ENCODE measurements at places on chromosomes 6 and 20.

- no peak for DNase-seq
Measured at GRCh38 chr20:59024111-59024530, 4.9 kb downstream of the TUBB1 start.

- no peak for DNase-seq
Measured at GRCh38 chr6:164216368-164216767, 801.9 kb downstream of the QKI start.

DNA sequence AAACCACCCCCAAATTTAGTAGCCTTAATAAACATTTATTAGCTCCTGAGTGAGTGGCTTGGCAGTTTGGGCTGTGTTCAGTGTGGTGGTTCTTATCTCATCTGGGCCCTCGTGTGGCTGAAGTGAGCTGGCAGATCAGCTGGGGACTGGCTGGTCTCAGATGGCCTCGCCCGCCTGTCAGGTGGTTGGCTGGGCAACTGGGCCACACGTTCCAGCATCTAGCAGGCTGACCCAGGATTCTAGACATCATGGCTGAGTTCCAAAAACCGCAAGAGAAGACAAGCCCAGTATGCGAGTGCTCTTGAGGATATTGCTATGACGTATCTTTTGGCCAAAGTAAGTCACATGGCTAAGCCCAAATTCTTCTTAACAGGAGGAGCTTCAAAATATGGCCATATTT is 28.9 kb downstream of the EIF2S2 start:
- peak; percentile 89 for DNase-seq

GRCh38 chr6:11978169-11978987 is 33.7 kb upstream of the HIVEP1 start:
- DNase-seq: no peak

DNA sequence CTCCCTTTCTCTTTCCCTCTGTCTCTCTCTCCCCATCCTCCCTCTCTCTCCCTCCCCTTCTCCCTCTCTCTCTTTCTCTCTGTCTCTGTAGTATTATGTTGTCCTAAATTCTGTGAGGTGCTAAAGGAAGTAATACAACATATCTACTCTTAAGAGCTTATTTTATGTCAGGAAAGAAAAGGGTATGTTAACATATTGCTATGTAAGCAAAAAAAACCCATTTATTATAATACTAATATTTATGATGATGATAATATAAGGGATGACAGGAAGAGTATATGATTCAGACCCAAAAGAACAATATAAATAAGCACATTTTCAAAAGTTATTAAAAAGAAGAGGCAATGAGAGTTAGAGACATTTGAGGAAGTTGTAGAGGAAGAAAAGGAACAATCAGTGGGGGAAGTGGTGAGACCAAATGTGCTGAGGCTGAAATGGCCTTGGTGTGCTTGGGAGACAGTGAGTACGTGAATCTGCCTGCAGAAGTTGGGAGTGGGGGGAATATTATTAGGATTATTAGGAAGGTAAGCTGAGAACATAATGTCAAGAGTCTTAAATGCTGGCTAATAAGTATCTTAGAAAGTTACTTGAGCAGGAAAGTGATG is 303.6 kb upstream of the FERMT1 start:
- no peak for DNase-seq

GRCh38 chr20:16692442-16692841 is 37.4 kb upstream of the SNRPB2 start:
- no peak for DNase-seq

GRCh38 chr20:10611357-10611756 is 62.4 kb downstream of the JAG1 start:
- peak; percentile 51 for DNase-seq

GRCh38 chr6:7080311-7080710 is 27.4 kb upstream of the RREB1 start:
- DNase-seq: no peak

DNA sequence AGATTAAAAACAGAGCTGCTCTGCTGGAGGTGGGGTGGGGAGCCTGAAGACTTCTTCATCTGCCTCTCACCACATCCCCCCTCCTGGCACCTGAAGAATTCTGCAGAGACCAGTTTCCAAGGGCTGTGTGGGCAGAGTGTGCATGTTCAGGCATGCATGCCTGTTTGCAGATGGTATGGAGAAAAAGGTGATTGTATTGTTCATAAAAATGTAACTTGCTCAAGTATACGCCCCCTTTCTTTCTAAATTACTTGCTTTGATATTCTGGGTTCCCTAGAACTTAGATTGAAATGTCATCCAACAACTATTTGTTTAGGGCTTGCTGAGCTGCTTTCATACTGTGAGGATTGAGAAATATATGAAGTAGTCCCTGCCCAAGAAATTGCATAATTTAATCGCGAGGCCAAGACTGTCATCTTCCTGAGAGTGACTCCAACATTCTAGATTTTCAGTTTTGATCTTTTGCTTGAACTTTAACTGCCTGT is 83.6 kb downstream of the LCA5 start:
- DNase-seq: peak; percentile 32

- DNase-seq: no peak
Measured at GRCh38 chr6:166500246-166500645, 86.2 kb downstream of the RAMACL start.

- DNase-seq: no peak
Measured at GRCh38 chr6:1535295-1535694, 74.4 kb upstream of the FOXC1 start.

GRCh38 chr20:5880326-5880725 is 70.0 kb downstream of the TRMT6 start:
- no peak for DNase-seq

DNA sequence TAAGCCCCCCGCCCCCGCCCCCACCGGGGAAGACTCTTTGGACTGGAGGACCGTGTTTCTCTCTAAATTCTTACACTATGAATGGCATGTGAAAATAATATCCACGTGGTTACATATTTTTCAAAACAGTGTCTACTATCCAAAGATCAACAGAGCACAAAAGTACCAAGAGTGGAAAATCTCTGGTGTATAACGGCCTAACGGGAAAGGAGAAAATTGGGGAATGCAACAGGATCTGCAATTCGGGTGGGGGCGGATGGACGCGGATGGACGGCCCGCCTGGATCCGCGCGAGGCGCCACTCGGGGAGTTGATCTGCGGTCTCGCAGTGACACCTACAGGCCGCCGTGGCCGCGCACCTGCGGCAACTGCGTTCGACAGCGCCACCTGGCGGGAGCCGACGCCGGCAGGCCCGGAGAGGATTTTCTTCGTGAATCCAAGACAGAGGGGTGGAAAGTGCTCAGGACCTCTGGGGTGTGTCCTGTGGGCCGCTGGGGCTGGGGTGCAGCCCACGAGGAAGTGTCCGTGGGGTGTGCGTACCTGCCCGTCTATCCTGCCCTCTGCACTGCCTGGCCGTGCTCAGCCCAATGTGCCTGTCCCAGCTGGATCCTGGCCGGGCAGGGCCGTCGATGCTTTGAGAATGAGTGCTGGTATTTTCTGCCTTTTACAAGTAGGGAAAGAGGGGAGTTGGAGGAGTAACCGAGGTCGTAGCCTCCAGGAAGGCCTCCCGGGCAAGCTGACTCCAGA is 18.6 kb downstream of the ANKRD60 start:
- peak; percentile 78 for DNase-seq

- DNase-seq: no peak
Measured at GRCh38 chr20:824916-825315, 8.6 kb upstream of the FAM110A start.

All from thyroid gland (tissue), 4 donors.